HCT116 (cell line): ENCODE measurements at places on chromosomes 16 and 17. TPM values are rescaled to one million over a fixed set of nuclear protein-coding genes. Genes with fewer than 3 reads are reported as not detected.

GRCh38 chr17:75077496-75078283 is 10.1 kb upstream of the SLC16A5 start:
- DNase-seq = no peak

KIF2B gene
- not detected for total RNA-seq

GRAP gene
- 0.27 TPM for total RNA-seq

DNA sequence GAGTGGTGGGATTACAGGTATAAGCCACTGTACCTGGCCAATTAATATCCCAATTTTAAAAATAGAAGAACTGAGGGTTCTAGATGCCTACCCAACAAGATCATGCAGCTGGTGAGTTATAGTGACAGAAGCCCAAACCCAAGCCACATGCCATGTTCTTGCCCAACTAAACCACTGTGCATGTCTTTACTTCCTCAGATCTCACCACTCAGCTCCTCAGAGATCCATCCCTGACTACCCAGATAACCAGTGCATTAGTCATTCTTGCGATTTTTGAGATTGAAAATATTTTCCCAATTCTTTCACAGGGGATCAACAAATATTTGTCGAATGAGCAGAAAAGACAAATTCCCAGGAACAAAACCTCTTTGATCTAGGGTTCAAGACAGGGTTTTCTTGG is 303.1 kb downstream of the CBLN1 start:
- no peak for DNase-seq

SLC35G6 gene
- total RNA-seq = not detected

CLEC18C gene
- total RNA-seq = 0.59 TPM

GRCh38 chr16:1961651-1962067 is 2.3 kb downstream of the NDUFB10 start:
- no peak for DNase-seq

DNA sequence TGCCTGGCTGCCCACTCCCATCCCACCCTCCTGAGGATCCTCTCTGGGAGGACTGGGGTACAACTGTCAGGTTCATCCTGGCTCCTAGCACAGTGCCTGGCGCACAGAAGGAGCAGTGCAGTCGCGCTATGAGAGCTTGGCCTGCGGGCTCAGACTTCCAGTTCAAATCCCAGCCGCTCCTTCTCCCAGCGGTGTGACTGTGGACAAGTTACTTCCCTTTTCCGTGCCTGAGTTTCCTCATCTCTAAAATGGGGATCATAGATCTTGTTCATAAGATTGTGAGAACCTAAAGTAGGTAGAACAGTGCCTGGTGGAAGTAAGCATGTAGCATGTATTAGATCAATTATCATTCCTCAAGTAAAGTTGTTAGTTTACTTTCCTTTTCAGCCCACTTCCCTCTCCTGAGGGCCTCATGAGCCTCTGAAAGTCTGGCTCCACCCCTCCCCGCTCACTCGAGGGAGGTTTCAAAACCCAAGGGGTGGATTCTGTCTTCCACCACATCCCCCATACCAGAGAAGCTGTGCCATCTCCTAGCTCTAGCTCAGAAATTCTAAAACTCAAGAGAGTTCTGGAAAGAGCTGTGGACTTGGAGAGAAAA is 19.9 kb upstream of the COL1A1 start:
- DNase-seq = no peak

GRCh38 chr16:22018559-22018958 is 10.6 kb downstream of the MOSMO start:
- no peak for DNase-seq
